ENCODE measurements at places on chromosomes 13 and 19. TPM values are rescaled to one million over a fixed set of nuclear protein-coding genes. Genes with fewer than 3 reads are reported as not detected.

- DNase-seq = no peak
These were observed 162.4 kb downstream of the DCT start for GRCh38 chr13:94317063-94317491.

GRCh38 chr19:30969591-30969990 lies 379.6 kb downstream of the TSHZ3 start:
- DNase-seq = no peak

- no peak for DNase-seq
These were observed 11.7 kb downstream of the BCKDHA start for GRCh38 chr19:41409288-41409687.

DNA sequence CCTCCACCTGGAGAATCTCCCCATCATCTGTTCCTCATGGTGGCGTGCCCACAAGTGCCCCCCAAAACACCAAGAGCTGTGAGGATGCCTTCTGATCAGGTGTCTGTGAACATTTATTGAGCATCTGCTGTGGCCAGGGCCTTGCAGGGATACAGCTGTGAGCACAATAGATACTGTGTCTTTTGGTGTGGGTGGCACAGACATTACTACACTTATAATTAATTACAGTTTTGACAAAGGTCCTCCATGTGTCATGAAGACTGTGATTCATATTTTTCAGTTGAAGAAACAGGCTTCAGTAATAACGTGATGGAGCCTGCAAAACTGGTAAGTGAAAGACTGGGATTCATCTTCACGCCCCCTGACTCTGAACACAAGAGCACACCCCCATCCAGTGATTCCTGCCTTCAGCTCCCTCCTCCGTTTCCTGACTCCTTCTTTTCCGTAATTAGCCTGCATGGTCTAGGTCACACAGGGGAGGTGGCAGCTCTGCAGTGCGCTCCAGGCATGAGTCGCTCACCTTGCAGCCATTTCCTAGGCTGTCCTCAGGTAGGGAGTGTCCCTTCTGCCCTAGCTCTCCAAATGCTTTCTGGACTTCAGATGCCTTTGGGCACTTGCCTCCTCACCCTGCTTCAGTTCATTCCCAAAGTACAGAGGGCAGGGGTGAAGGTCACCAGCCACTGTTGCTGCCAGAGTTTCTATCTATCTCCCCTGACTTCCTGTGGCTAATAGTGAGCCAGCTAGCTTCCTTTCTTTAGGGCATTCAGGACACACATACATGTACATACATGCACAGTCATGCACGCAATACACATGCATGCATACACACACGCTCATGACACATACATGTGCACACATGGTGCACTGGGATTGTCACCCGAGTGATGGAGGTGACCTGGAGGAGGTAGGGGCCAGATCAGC lies 66.5 kb downstream of the SIAH3 start:
- no peak for DNase-seq

GRCh38 chr13:27083183-27083582 lies 88.4 kb downstream of the USP12 start:
- DNase-seq = no peak

Gene S1PR4
- 0.56 TPM for polyA plus RNA-seq

Gene BSG
- polyA plus RNA-seq = 210 TPM

DNA sequence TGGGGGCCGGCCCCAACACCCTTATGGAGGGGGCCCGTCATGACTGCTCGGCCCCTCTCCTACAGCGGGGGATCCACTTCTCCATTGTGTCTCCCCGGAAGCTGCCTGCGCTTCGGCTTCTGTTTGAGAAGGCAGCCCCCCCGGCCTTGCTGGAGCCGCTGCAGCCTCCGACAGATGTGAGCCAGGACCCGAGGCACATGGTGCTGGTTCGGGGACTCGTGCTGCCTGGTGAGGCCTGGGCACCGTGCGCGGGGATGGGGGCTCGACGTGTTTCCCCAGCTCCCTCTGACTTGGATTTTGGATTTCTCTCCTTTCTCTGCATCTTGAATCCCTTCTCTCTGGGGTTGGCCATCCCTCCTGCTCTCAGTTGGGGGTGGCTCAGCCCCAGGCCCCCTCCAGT lies 11.6 kb downstream of the MED25 start:
- no peak for DNase-seq

Gene FLT3
- polyA plus RNA-seq = 0.15 TPM

Gene PNMA8C
- 0.73 TPM for polyA plus RNA-seq
